Breast epithelium (tissue), 4 donors: ENCODE measurements at places on chromosomes 7 and 10.
A peak's percentile ranks its signal among the peaks of the same experiment; 100 is the strongest.

DNA sequence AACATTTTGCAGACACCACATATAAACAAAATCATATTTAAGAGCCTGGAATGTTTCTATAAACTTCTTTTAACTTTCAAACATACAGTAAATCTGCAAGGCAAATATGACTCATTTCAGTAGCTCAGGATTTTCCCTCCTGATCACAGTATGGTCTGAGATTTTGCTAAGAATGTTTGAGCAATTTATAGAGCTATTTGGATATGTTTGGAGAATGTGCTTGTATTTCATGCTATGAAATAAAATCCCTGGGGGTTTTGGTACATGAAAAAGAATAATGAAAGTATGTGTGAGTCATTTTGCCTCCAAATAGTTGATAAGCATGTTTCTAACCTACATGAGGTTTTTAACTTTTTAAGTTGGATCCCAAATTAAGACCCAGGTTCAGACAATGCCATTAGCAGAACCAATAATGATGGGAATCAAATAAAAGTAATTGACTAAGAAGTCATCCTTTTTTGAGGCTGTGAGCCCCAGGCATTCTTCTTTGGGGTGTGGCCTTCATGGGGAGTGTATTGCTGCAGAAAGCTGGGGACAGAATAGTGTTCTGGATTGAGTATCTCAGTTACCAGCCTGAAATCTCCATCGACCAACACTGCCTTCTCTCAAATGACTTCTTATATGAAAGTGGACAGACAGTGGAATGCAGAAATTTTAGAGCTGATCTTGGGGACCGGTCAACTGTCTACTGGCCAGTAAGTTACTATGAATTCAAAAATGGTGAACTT lies 66.1 kb upstream of the AGBL3 start:
- H3K36me3 ChIP-seq = no peaks in the 10 kb centered on the region
- DNase-seq = no peak
- H3K4me3 ChIP-seq = no peak overlapping the region
- H3K4me1 ChIP-seq = no peaks in the 10 kb centered on the region
- H3K27ac ChIP-seq = peak overlapping the region; percentile 3

- H3K36me3 ChIP-seq = no peaks in the 10 kb centered on the region
- H3K27ac ChIP-seq = no peak overlapping the region
- no peaks in the 10 kb centered on the region for H3K27me3 ChIP-seq
- DNase-seq = no peak
- no peaks in the 10 kb centered on the region for H3K4me1 ChIP-seq
These were observed 175.8 kb downstream of the ZNF248 start for GRCh38 chr10:37681617-37681999.

DNA sequence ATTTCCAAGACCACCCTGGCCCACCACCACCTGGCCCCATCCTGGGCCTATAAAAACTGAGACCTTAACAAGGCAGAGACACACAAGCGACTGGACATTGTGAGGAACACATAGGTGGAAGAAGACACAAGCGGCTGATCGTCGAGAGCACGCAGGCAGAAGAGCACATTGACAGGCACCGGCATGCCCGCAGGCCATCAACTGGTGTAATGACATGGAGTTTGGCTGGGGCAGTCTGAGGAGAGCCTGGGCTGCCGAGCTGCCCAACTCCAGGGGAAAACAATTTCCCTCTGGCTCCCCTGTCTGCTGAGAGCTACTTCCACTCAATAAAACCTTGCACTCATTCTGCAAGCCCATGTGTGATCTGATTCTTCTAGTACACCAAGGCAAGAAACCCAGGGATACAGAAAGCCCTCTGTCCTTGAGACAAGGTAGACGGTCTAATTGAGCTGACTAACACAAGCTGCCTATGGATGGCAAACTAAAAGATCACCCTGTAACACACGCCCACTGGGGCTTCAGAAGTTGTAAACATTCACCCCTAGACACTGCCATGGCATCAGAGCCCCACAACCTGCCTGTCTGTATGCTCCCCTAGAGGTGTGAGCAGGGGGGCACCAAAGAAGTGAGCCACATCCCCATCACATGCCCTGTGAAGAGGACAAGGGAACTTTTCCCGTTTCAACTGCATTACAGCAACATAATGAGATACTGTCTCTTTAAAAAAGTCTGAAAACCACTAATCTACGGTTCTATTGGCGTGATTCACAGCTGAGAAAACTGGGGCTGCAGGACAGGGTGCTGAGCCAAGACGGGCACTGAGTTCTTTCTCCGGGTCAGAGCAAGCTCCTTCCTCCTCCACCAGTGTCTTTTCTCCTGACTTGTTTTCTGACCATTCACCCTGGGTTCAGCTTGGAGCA lies 18.5 kb upstream of the TNS3 start:
- H3K27me3 ChIP-seq = no peaks in the 10 kb centered on the region
- H3K4me1 ChIP-seq = peaks cover 15% of the 10 kb centered on the region
- DNase-seq = no peak

GRCh38 chr7:46566097-46566774 lies 645.2 kb upstream of the IGFBP3 start:
- no peak overlapping the region for H3K27ac ChIP-seq
- no peaks in the 10 kb centered on the region for H3K36me3 ChIP-seq
- H3K4me3 ChIP-seq = no peak overlapping the region
- H3K4me1 ChIP-seq = no peaks in the 10 kb centered on the region
- no peaks in the 10 kb centered on the region for H3K27me3 ChIP-seq
- DNase-seq = no peak
